Stimulated activated CD8-positive, alpha-beta memory T cell treated with anti-CD3 and anti-CD28 coated beads, Interleukin-4, amount 100 ng/mL, for 24 hours (primary cell): ENCODE measurements at places on chromosomes 4 and X.

GRCh38 chr4:8010618-8011017 is 71.0 kb upstream of the AFAP1 start:
- DNase-seq: no peak

- DNase-seq: peak; percentile 7
These were observed 61.4 kb upstream of the TRIM2 start for GRCh38 chr4:153142700-153143438.

DNA sequence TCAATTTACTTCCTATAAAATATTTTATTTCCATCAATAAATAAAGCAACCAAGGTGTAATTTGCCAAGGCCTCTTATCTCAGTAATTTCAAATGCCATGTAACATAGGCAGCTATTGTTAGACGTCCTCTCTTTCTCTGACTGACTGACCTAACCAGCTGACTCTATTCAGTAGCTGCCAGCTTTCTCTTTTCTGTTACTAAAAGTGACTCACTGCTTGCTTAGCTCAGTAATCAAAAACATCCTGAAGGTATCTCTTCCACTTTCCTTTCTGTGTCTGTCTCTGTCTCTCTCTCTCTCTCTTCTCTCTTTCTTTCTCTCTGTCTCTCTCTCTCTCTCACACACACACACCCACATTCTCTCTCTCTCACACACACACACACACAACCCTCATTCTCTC is 134.2 kb downstream of the SPOCK3 start:
- DNase-seq: no peak

- DNase-seq: no peak
These were observed 335.3 kb downstream of the PABPC4L start for GRCh38 chr4:133866328-133866699.

- no peak for DNase-seq
These were observed 164.2 kb downstream of the CBR4 start for GRCh38 chr4:168845897-168846296.

GRCh38 chrX:40805404-40805803 is 70.1 kb upstream of the MED14 start:
- DNase-seq: no peak

DNA sequence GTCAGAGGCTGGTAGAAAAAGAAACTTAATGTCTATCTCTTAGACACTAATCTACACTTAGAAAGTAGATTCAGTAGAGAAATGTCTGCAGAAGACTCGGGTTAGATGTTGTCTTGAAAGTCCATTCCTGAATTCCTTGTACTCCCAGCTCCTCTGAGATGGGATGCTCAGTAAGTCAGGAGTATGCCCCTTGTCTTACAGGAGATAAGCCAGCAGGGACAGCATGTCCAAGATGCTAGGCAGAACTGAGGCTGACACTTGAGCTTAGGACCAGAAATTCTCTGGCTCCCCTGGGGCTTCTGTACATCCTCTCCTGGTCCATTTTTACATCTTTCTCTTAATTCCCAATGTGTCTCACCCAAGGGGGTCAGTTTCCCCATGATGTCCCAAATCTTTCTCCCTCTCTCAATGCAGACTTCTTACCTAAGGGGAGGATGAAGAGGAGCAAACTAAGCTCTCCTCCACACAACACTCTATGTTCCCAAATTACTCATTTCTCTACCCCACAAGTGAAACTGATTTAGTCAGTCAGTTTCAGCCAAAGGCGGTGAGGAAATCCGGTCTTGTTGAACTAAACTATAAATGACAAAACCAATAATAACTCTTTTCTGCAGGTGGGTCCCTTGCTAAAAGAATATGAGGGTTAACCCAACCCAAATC is 558.2 kb upstream of the DIPK2B start:
- DNase-seq: no peak

- no peak for DNase-seq
These were observed 228.8 kb upstream of the PGRMC2 start for GRCh38 chr4:128516301-128516969.

GRCh38 chrX:72568406-72569092 is 4.1 kb downstream of the HDAC8 start:
- DNase-seq: no peak

GRCh38 chr4:127829014-127829413 is 46.9 kb downstream of the HSPA4L start:
- DNase-seq: no peak

DNA sequence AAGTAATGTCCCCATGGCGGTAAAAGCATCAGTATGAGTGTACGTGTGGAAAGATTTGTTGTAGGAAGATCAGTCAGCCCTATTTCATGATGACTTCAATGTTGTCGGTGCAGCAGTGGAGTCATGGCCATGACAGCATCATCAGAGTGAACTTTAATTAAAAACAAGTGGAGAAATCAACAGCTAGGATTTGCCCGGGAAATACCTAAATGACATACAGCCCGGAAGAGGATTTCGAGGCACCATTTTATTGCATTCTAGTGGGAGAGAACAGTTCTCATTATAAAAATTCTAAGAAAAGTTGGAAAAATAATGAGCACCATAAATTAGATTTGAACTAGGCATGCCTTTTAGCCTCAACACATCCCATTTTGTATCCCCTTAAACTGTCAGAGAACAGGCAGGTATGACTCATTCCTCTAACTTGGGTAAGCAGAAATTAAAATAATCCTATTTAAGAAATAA is 170.1 kb downstream of the SHROOM3 start:
- no peak for DNase-seq

DNA sequence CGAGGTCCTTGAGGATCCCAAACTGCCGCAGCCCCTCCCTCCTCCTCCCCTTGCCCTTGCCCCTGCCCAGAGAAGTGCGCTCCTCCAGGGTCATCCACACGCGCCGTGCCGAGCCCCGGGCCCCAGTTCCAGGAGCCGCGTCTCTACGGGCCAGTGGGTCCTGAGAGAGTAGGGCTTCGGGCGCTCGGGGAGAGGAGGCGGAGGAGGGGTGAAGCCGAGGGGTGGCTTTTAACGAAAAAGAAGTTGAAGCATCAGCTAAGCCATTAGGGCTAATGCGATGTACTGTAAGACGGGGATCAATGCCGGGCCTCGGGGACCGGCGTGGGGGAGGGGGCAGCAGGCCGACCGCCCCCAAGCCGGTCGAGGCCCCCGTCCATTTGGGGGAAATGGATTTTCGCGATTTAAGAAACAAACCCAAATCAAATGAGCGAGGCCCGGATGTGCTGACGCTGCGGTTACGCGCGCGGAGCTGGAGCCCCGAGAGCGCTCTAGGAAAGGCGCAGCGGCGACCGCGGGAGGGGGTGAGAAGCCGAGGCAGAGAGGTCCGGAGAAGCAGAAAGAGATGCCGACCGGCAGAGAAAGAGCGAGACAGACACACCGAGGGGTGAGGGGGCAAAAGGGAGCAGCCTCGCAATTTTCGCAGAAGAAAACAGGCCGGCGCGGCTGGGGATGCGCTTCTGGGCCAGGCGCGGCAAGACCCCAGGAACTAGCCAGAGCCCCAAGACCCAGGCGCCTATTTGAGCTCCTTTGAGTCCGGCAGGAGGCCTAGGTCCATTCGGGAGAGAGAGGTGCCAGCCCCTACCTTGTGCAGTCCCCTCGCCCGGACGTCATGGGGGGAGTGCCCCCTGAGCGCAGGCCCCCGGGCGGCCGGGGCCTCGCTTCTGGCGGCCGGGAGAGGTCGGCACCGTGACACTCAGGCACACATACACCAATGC is 13.6 kb downstream of the HMX1 start:
- no peak for DNase-seq

DNA sequence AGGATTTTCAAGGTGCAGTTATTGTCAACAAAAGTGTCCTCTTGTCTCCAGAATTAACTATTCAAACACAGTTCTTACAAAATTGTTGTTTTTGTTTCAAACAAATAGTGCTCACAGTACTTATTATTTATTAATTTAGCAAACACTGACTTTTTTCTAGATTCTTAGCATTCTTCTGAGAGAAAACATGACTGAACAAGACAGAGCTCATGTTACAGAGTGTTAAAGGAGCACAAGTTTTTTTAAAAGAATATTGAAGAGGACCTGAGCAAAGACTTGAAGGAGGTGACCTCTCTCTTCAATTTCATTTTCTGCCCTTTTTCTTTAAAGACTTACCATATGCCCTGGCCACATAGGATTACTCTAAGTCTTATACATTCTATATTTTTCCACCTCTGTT is 2220.3 kb upstream of the AGA start:
- DNase-seq: no peak

- DNase-seq: no peak
These were observed 252.4 kb upstream of the RPS6KA3 start for GRCh38 chrX:20519146-20519545.
